ENCODE measurements at places on chromosomes 16 and 17. TPM values are rescaled to one million over a fixed set of nuclear protein-coding genes. Genes with fewer than 3 reads are reported as not detected.

DNA sequence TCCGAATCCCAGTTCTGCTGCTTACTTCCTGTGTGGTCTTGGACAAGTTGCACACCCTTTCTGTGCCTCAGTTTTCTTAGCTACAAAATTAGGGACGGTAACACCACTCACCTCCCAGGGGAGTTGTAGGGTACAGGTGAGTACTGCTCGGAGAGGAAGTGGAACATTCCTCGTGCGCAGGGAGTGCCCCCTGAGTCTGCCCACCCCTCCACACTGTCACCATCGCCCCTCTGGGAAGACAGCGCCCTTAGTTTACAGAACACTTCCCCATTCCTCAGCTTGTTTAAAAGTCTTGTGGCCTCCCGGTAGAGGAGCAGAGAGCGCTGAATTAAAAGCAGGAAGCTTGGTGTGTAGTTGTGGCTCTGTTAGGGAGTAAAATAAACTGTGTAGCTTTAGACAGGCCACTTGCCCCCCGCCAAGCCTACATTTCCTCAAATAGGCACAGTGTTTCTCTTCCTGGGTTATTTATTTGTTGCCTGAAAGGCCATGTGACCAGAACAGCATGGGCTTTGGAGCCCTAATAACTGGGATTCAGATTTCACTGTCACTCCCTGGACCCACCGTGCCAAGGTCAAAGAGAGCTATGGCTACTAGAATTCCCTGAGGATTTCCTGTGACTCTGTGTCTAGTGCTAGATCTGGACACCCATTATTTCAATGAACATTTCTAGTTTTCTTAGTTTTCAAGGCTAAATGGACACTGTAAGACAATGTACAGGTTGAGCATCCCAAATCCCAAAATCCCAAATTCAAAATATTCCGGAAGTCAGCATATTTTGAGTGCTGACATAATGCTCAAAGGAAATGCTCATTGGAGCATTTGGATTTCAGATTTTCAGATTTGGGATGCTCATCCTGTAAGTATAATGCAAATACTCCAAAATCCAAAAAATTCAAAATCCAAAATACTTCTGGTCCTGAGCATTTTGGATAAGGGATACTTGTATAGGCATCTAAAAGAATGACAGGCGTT is 372.5 kb downstream of the SNX29 start:
- no peak for DNase-seq

- DNase-seq = no peak
Measured at GRCh38 chr17:66369830-66370229, 67.4 kb downstream of the PRKCA start.

DNA sequence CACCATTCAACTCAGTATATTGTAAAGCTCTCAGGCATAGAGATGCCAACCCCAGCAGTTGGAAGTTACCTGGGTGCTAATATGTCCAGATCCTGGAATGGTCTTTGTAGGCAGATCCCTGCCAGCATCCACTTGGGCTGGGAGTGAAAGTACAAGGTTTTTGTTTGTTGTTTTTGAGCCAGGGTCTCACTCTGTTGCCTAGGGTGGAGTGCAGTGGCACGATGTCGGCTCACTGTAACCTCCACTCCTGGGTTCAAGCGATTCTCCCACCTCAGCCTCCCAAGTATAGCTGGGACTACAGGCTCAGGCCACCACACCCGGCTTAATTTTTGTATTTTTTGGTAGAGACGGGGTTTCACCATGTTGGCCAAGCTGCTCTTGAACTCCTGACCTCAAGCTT is 177.6 kb downstream of the IRF8 start:
- no peak for DNase-seq

- no peak for DNase-seq
Measured at GRCh38 chr17:65583921-65584603, 22.6 kb upstream of the AXIN2 start.

Gene RCVRN
- not detected for total RNA-seq

Gene TBX2
- 23.6 TPM for total RNA-seq

- DNase-seq = no peak
Measured at GRCh38 chr17:39737760-39738567, at the start of gene GRB7. TSS of gene GRB7 (plus strand) at chr17:39737938. CDS start at chr17:39742302, 4,364 bp downstream.

Gene FBRS
- 2.0 TPM for total RNA-seq

DNA sequence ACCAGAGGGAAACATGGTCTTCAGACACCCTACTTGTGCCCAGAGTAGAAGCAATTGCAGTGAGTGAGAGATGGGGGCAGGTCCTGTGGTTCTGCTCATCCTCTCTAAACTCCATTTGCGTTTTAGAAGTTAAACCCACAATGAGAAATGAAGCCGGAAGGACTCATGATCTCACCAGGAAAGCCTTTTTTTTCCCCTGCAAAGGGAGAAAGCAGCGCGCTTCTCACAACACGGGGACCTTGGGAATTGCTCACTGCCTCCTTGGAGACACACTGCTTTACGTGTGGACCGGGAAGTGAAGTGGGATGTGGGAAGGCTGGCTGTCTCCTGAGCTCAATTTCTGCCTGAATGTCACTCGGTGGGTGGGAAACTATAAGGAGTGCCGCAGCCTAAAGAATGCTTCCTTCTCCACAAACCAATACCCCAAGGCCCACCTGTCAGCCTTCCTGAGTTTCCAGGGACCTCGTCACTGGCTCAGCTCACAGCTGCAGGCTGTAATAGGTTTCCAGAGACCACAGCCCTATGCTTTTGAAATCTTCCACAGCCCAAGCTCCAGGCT is 365.4 kb downstream of the XYLT1 start:
- peak; percentile 2 for DNase-seq

GRCh38 chr17:41539979-41540701 is 12.0 kb upstream of the KRT19 start:
- DNase-seq = no peak

DNA sequence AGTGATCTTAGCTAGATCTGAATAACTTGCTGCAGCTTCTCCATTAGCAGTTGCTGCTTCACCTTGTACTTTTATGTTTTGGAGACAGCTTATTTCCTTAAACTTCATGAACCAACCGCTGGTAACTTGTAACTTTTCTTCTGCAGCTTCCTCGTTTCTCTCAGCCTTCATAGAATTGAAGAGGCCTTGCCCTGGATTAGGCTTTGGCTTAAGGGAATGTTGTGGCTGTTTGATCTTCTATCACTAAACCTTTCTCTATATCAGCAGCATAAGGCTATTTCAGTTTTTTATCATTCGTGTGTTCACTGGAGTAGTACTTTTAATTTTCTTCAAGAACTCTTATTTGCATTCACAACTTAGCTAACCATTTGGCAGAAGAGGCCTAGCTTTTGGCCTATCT is 21.5 kb upstream of the TMEM92 start:
- DNase-seq = no peak

GRCh38 chr16:71311553-71312158 is 22.5 kb upstream of the CMTR2 start:
- peak; percentile 5 for DNase-seq

GRCh38 chr16:73845238-73846006 is 451.2 kb upstream of the PSMD7 start:
- no peak for DNase-seq
